ENCODE measurements at places on chromosomes 3 and 15.

DNA sequence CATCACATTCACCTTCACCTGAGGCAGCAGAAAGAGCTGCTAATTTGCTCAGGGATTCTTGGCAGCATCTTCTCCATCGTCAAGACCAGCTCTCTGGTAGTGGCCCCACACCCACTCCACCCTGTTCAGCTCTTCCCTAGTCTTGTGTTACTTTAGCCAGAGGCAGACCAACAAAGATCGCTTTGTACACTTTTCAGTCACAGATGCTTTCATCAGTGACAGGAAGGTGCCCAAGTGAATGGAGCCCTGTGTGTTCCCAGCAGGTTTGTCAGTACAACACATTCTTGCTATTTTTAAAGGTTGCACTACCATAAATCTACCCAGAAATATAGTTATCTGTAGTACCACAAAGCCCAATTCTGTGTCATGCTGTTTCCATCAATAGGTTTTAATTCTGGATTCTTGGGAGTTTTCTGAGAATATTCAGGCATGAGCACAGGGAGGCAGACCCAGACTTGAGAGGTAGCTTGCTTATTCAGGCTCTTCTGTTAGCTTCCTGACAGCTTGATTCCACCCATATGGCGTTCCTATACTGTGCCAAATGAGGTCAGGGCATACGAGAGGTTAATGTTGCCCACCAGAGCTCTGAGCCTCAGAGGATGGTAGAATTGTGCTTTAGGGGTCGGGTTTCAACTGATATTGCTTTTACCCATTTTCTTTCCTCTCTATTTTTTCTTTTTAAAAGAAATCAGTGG is 109.8 kb upstream of the MANF start:
- H3K4me1 ChIP-seq, result no peaks in the 10 kb centered on the region
- H3K4me3 ChIP-seq, result no peak overlapping the region
- no peak for DNase-seq
- H3K36me3 ChIP-seq, result no peaks in the 10 kb centered on the region
- no peak overlapping the region for H3K27ac ChIP-seq

DNA sequence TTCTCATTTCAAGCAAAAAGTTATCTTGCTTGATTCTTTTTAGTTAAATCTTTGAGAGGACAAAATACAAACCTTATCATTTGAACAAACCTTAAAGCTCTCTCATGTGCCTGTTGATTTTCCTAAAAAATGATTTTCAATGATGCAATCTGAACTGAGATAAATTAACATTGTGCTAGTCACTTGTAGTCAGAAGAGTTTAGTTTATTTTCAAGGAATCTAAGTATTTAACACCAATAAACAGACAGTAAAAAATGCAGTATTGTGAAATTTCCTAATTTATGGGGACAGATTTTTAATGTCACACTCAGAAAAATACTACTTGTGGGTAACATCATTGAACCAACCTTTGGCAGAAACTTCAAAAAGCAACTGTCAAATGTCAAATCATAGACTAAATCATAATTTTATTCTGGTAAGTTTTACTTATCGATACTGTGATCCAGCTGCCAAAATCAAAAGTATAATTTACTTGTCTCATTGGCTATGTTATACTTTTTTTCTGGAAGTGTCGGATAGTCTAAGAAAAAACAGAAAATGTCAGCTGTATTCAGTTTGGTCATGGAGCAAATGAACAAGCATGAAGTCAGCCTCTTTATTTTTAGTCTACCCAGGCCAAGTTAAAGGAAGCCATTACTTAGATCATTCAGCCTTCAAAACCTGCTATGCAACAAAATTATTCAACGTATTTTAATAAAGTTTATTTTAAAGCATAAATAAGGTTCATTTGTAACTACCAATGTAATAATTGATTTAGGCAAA is 52.4 kb upstream of the FNDC3B start:
- H3K27me3 ChIP-seq, result no peaks in the 10 kb centered on the region
- no peaks in the 10 kb centered on the region for H3K36me3 ChIP-seq
- H3K27ac ChIP-seq, result no peak overlapping the region

GRCh38 chr3:58041182-58041825 is 33.1 kb downstream of the FLNB start:
- H3K4me1 ChIP-seq, result peaks cover 68% of the 10 kb centered on the region
- H3K4me3 ChIP-seq, result no peak overlapping the region
- DNase-seq, result no peak

GRCh38 chr15:51865317-51865716 is 35.9 kb downstream of the TMOD3 start:
- peaks cover 53% of the 10 kb centered on the region for H3K36me3 ChIP-seq
- no peak for DNase-seq
- no peaks in the 10 kb centered on the region for H3K27me3 ChIP-seq
- H3K4me1 ChIP-seq, result peaks cover 28% of the 10 kb centered on the region
- H3K27ac ChIP-seq, result no peak overlapping the region

GRCh38 chr3:159650726-159651125 is 337.9 kb upstream of the IL12A start:
- no peaks in the 10 kb centered on the region for H3K27me3 ChIP-seq
- H3K4me1 ChIP-seq, result peaks cover 25% of the 10 kb centered on the region
- no peak for DNase-seq

- H3K36me3 ChIP-seq, result no peaks in the 10 kb centered on the region
- H3K4me3 ChIP-seq, result no peak overlapping the region
- no peaks in the 10 kb centered on the region for H3K4me1 ChIP-seq
Observed at GRCh38 chr3:147509448-147509847, 100.3 kb downstream of the ZIC1 start.

GRCh38 chr3:25532431-25533162 is 104.5 kb downstream of the RARB start:
- no peak for DNase-seq
- no peak overlapping the region for H3K4me3 ChIP-seq
- no peaks in the 10 kb centered on the region for H3K27me3 ChIP-seq
- peaks cover 37% of the 10 kb centered on the region for H3K4me1 ChIP-seq

- peaks cover 17% of the 10 kb centered on the region for H3K36me3 ChIP-seq
- no peak overlapping the region for H3K4me3 ChIP-seq
- no peak overlapping the region for H3K27ac ChIP-seq
- peaks cover 9% of the 10 kb centered on the region for H3K4me1 ChIP-seq
- DNase-seq, result no peak
Observed at GRCh38 chr3:184577546-184577945, 16.0 kb downstream of the EPHB3 start.

DNA sequence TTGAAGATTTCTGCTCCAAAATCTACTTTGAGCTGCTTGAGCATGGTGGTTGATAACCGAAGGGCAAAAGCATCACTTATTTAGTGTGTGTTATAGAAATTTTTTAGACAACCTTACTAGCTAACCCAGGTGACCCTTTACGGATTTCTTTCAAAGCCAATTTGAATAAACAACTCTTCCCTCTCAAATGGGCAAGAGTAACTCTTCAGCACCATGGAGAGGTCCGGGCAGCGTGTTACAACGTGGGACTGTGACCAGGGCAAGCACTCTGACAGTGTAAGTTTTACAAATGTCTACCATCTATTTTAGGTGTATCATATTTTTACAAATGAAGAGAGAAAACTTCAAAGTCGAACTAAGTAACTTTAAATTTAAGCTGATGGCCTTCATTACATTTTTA is 471.8 kb downstream of the MFSD1 start:
- no peaks in the 10 kb centered on the region for H3K4me1 ChIP-seq
- no peaks in the 10 kb centered on the region for H3K36me3 ChIP-seq
- no peak overlapping the region for H3K4me3 ChIP-seq
- DNase-seq, result peak; percentile 22
- H3K27me3 ChIP-seq, result no peaks in the 10 kb centered on the region

DNA sequence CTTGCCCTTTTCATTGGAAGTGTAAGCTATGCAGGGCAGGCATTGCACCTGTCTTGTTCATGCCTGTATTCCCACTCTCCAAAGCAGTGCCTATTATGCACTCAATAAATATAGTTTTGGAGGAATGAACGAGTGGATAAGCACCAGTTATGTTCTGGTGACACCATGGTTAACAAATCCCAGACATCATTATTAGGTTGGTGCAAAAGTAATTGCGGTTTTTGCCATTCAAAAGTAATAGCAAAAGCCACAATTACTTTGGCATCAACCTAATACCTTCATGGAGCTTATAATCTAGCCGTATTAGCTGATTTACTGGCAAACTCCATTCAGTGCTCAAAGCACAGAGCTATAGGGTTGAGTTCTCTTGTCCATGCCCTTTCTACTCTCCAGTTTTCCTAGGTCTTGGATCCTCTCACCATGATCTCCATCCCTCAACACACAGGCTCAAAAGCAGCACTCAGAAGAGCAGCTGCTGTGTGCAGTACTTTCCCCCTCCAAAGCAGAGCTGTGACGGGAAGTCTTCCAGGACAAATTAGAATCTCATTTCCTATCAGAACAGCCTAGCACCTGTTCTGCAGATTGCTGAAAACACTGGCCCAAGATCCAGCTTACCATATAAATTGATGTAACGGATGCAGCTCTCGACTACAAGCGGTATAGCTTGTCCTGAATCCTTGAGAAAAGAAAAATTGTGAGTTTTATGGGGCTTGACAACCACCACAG is 63.2 kb upstream of the RAD18 start:
- peaks cover 37% of the 10 kb centered on the region for H3K4me1 ChIP-seq
- H3K27me3 ChIP-seq, result no peaks in the 10 kb centered on the region
- no peak for DNase-seq
- no peaks in the 10 kb centered on the region for H3K36me3 ChIP-seq
- H3K4me3 ChIP-seq, result no peak overlapping the region

- no peak overlapping the region for H3K4me3 ChIP-seq
- no peaks in the 10 kb centered on the region for H3K36me3 ChIP-seq
- DNase-seq, result no peak
- peaks cover 40% of the 10 kb centered on the region for H3K4me1 ChIP-seq
Observed at GRCh38 chr3:56917361-56918110, 115.8 kb upstream of the ARHGEF3 start.

DNA sequence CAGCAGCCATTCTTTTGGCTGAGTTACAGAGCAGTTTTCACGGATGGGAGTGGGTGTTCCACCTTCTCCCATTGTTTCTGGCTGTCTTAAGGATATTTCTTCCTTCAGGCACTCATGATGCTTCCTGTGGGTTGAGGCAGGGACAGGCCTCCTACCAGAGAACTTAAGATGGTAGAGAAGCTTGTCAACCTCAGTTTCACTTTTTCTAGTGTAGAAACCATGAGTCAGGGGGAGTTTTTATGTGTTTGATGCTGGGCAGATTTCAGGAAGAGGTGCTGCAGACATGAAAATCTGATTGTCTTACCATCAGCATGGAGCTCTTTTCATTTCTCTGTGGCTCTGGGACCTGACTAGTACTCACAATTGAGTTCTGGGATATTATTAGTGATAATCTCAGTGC is 48.7 kb upstream of the VEPH1 start:
- no peak for DNase-seq
- no peaks in the 10 kb centered on the region for H3K36me3 ChIP-seq
- H3K4me1 ChIP-seq, result no peaks in the 10 kb centered on the region
- H3K27me3 ChIP-seq, result no peaks in the 10 kb centered on the region

DNA sequence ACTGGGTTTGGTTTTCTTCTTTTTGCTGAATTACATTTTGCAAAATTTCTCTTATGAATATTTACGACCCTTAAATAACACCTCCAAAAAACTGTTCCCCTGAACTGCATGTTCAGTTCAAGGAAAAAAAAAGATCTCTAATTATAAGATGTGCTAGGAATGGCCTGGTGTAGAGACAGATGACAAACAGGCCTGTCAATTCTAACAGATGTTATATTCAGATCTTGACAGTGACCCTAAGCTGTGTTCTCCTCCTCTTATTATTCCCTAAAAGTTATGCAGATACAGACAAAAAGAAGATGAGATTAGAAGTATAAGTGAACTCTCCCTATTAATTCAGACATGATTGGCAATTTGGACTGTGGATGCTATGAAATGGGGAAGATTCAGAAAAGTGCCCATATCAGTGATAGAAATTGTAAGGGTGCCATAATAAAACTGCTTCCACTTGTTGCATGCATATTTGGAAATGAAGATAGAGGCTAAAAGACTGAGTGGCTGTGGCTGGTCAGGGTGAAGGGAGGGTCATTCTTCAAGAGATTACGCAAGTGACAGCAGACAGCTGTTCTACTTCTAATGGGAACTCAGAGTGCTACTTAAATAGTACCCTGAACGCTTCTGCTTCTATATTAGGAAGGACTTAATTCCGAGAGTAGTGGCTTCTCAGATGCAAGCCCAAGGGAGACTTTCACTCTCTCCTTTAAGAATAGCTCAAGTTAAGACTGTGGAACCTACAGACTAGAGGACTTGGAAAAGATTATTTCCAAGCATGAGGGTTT is 75.5 kb downstream of the ADAMTS9 start:
- peaks cover 12% of the 10 kb centered on the region for H3K36me3 ChIP-seq
- peak overlapping the region; percentile 20 for H3K4me3 ChIP-seq
- no peak for DNase-seq
- H3K27ac ChIP-seq, result peak overlapping the region; percentile 87
- H3K4me1 ChIP-seq, result peaks cover 59% of the 10 kb centered on the region

DNA sequence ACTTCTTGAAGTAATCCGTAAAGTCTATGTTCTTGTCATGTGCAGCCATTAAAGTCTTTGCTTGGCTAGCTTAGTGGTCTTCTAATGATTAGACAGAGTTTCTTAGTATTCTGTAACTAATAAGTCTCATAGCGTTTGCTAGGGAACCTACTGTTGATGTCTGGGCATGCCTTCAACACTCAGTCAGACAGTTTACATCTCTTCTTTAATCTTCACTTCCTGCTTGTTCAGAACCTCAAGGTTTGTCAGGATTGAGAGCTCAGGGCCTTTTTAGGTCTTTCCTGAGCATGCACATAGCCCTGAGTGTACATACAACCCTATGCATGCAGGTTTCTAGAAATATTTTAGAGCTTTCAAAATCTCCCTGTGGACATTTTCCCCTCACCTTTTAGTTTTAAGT is 426.3 kb downstream of the AGBL1 start:
- H3K4me1 ChIP-seq, result no peaks in the 10 kb centered on the region
- H3K27ac ChIP-seq, result no peak overlapping the region
- H3K27me3 ChIP-seq, result no peaks in the 10 kb centered on the region
- H3K36me3 ChIP-seq, result no peaks in the 10 kb centered on the region
- no peak overlapping the region for H3K4me3 ChIP-seq
- no peak for DNase-seq
